ENCODE measurements at places on chromosomes 16 and 17. TPM values are rescaled to one million over a fixed set of nuclear protein-coding genes. Genes with fewer than 3 reads are reported as not detected.

ABHD15 gene
- 4.1 TPM for total RNA-seq

MYH3 gene
- total RNA-seq, result 0.80 TPM

KRT39 gene
- not detected for total RNA-seq

FOXF1 gene
- total RNA-seq, result 2.1 TPM

C16orf46 gene
- 0.29 TPM for total RNA-seq

TAF1C gene
- total RNA-seq, result 20.9 TPM

NUDT16L1 gene
- 26.7 TPM for total RNA-seq

RDM1 gene
- total RNA-seq, result 4.3 TPM

KRT31 gene
- total RNA-seq, result not detected

KRTAP4-6 gene
- total RNA-seq, result not detected

DCXR gene
- 92.7 TPM for total RNA-seq

- no peak for DNase-seq
These were observed 5.8 kb upstream of the MEIOB start for GRCh38 chr16:1877804-1878203.

DNA sequence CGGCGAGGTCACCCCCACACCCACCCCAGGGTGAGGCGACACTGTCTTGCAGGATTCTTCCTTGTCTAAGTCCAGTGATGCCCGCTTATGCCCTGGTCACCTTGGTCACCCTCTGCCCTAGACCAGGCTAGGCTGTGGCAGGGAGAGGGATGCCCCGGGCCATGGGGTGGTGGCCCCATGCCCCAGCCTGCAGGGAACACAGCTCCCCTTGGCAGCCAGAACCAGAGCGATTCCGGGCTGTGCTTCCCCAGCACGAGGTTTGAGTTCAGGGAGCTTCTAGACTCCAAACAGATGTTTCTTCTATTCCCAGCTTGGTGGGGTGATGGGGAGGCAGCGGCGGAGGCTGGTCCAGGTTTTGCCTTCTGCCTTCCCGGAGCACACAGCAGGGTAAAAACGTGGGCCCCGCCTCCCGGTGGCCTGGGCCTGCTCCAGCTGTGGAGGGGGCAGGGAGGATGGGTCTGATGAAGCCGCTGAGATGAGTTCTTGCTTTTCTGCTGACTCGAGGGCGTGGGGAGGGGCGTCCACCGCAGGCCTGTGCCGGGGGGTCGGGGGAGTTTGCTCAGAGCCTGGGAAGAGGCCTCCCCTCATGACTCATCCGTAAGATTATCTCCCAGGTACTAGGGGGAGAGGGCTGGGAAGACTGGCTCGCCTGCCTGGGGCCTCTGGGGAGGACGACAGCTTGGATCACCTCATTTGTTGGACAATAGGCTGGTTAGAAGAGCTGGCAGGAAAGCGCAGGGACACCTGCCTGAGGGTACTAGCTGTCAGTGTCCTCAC, 15.4 kb downstream of the SMTNL2 start:
- peak; percentile 44 for DNase-seq

- DNase-seq, result no peak
These were observed 12.9 kb downstream of the PRSS22 start for GRCh38 chr16:2845116-2845515.

GRCh38 chr16:78871241-78871640, 729.3 kb downstream of the MAF start:
- DNase-seq, result no peak

- peak; percentile 59 for DNase-seq
These were observed 381.6 kb upstream of the ASIC2 start for GRCh38 chr17:33674685-33675084.

DNA sequence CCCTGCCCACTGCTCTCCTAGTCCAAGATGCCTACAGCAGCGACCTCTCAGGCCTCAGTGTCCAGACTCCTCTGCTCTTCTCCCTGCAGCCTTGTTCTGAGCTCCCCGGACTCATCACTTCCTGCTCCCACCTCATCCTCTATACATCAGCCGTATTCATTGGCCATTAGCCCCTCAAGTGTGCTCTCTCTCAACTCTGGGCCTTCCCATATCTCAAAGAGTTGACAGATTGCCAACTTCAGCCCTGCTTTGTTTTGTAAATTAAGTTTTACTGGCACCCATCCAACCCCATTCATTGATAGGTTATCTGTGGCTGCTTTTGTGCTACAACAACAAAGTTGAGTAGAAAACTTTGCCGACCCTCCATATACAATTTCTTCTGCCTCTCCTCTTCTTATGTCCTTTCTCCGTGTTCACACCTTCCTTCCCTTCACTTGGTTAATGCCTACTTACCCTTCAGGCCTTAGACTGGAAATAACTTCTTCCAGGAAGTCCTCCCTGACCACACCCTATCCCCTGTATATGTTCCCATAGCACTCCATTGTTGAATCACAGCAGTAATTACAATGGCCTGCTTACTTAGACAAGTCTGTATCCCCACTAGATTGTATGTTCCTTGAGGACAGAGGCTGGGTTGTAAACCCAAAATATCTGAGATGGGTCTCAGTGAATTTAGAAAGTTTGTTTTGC, 63.4 kb upstream of the TANC2 start:
- no peak for DNase-seq

DNA sequence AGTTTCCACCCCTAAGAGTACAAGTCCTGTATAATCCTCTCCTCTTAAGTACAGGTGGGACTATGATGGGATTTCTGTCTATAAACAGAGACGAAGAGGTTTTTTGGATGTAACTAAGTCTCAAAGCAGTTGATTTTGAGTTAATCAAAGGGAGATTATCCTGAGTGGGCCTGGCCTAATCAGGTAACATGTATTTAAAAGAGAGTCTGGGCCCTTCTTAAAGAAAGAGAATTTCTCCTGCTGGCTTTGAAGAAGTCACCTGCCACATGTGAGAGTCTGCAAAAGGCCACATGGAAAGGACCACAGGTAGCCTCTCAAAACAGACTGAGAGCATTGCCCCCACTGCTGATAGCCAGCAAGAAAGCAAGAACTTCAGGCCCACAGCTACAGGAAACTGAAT, 142.3 kb downstream of the IRX5 start:
- DNase-seq, result no peak

DNA sequence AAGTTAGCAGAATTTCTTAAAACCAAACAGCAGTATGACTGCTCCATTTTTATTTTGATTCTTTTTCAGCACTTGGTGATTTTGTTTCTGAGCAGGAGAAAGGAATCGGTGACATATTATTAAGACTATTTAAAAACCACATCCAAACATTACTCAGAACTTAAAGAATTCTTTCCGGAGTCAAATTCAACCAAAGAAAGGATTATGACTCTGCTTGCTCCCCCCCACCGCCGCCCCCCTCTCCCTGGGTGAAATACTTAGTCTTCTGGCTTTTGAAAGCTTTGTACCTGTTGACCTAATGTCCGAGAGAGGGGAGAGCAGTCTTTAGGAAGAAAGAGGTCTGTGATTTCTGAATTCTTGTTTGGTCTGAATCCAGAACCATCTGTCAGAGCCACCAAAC, 17.9 kb upstream of the COL1A1 start:
- DNase-seq, result peak; percentile 85

DNA sequence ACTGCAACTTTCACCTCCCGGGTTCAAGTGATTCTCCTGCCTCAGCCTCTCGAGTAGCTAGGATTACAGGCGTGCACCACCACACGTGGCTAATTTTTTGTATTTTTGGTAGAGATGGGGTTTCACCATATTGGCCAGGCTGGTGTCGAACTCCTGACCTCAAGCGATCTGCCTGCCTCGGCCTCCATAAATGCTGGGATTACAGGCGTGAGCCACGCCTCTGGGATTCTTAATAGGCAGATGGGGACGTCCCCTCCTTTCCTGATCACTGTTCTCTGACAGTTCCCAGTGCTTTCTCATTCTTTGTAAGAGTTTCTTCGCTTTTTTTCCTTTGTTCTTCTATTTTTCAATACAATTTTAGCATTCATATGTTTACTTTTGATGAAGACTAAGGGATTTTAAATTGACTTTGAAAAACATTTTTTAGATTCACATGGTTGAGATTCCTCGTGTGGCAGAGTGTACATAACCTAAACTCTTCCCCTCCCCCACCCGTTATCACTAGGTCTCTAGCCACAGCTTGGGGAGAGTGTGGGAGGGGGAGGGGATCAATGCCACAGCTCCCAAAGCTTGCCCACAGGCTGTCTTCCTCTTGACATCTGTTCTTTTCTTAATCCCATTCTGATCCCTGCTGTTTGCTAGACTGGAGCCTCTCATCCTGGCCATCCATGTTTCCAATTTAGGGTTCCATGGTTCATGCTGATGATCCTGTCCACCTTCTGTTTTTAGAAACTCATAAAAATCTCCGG, 11.0 kb downstream of the ADORA2B start:
- no peak for DNase-seq

DNA sequence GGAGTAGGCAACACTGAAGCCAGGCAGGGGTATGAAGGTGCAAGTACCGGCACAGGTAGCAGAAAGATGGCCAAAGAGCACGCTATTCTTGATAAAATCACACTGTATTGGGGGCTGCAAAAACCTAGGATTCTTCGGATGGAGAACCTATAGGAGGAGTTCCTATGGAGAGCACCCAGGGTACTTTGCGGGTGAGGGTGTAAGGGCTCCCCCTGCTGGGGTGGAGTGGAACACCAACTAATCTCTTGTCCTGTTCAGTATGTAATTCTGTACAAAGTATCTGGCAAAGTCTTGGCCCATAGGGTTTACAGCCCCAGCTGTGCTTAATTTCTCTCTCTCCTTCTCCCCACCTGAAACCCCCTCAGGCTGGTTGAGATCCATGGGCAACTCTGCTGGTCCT, 393.1 kb upstream of the ASIC2 start:
- DNase-seq, result no peak

- no peak for DNase-seq
These were observed 45.6 kb downstream of the CYB5B start for GRCh38 chr16:69469807-69470561.

GRCh38 chr16:85473909-85474620, 139.1 kb upstream of the GSE1 start:
- peak; percentile 30 for DNase-seq

GRCh38 chr17:82089723-82090548, 8.1 kb downstream of the FASN start:
- no peak for DNase-seq

- DNase-seq, result no peak
These were observed 275.6 kb upstream of the C16orf82 start for GRCh38 chr16:26791169-26791568.

DNA sequence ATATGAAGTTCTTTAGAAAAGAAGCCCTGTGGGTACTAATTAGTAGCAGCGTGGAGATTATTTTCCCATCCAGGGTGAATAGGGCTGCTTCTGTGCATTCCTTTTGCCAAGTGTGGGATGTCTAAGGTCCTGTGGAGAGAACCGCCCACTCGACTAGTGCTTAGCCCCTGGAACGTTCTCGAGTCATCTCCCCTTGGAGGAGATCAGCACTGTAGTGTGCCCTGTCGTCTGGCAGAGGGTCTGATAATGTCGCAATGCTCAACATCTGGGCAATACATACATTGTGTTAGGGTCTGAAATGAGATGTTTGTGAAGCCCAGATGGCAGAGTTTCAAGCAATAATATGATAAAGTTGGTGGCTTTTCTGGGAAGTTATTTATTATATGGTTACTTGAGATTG, 64.8 kb downstream of the SPECC1 start:
- DNase-seq, result no peak

GRCh38 chr16:56422896-56423441, 2.4 kb downstream of the AMFR start:
- no peak for DNase-seq

DNA sequence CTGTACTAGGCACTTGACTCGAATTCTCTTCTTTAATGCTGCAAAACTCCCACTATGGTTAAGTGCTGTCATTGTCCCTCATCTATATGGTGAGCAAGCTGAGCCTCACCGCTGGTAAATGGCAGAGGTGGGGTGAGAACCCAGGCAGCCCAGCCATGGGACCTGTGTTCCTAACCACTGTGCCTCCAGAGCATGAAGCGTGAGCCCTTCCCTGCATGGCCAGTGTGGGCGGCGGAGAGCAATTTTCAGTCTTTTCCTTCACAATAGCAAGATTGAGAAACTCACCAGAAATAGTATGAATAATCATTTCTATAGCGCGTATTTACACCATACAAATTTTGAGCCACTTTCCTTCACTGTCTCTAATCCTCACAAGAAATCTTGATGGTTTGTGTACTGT, 9.2 kb downstream of the BFAR start:
- no peak for DNase-seq

GRCh38 chr16:87963400-87963799, 12.2 kb downstream of the BANP start:
- peak; percentile 82 for DNase-seq

GRCh38 chr17:72887917-72888316, 204.6 kb downstream of the SLC39A11 start:
- DNase-seq, result no peak

All from Daoy (cell line).